ENCODE measurements at places on chromosomes 7 and 10.
A peak's percentile ranks its signal among the peaks of the same experiment; 100 is the strongest.

- DNase-seq: no peak
These were observed 41.8 kb upstream of the TMEM236 start for GRCh38 chr10:17710181-17710580.

DNA sequence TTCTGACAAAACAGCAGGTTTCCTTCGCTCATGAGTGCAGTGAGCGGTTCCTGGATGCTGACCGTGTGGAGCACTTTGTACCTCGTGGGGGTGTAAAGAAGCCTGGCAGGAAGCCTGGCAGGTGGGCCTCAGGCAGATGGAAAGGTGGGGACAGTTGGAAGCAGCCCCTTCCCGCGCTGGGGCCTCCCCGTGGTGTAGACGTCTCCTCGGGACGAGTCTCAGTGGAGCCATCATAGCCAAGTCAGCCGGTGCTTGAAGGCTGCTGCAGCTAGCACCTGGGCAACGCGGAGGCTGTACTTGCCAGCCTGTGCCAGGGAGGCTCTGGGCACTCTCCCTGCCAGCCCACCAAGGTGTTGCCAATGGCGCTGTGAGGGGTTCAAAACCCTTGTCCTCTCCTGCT, 154.5 kb downstream of the WDR37 start:
- no peak for DNase-seq

DNA sequence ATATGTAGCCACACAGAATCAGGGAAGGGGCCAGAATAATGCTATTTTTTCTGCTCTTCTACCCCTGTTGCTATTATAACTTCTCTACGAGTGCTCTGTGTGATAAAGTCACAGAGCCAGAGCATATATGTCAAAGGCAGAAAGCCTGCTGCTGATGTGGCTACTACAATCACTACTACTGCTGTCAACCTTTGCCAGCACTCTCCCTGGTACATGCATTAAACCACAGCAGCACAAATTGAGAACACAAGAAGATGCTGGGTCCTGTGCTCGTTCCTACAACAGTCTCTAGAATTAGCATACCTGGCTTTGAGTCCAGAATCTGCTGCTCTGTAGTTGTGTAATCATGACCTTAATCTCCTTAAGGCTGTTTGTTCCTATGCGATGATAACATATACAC, 108.6 kb downstream of the SEMA3A start:
- no peak for DNase-seq

DNA sequence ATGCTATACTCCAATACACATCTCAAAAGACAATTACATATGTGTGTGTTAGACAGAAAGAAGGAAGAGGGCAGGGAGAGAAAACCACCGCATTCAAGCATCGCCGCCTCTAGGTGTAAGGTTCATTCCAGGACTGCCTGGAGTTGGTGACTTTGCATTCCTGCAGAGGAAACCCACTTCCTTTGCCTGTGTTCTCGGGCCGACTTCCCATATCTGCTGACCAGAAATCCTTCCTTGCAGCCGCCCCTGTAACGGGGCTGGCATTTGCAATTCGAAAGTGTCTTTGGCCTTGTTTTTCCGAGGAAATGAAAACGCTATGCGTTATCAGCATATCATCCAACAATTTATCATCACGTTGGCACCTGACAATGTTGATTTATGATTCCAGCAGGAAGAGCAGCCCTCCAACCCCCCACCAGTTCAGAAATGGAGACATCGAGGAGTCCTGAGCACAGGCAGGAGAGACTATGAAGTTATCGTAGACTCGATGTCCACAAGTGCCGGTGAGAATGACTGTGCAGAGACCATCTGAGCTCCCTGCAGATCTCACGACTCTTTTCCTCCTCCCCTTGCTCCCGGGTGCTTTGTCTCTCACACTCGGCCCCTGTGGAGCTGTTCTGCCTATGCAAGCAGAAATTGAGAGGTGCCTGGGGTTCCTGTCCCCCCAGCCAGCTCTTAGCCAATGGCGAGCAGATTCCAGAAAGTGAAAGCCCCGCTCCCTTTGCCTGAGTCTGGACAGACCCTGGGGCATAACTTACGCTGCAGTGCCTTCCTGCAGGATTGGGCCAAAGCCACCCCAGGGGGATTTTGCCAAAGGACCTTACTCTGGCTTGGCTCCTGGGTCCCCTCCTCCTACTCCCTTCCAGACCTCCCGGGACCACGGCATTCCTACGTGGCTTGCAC, 68.9 kb upstream of the FOXK1 start:
- DNase-seq: no peak

DNA sequence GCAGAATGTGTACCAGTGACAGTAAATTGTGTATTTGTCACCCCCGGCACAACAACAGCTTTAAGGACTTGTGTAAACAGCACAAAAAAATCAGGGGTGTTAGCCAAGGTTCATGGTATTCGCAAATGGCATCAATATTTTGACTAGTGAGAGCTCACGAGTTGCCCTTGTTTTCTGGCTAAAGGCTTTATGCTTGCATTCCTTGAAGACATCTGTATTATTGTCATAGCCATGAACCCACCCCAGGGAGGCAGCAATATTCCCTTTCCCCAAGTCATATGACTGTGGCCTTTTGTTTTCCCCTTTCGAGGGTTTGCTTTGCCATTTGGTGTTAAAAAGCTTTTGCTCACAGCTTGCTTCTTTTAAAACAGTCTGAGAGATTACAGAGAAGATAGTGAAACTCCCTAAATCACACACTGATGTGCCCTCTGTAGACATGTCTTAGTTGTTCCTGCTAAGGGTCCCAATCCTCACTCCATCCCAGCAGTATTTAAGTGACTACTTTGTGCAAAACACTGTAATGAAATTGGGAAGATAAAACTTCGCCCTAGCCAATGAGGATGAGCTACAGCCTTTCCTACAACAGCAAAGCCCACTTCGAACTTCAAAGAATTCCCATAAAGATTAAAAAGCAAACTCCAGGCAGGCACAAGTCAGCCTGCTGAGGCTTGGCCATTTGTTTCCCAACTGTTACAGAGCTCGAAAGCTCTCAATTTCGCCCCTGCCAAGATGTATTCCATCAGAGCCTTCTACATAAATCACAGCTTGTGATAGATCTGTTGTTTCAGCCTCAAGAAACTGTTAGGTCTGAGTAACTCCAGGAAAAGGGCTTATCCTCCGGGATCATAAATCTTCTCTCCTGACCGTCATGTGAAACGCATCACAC, 172.3 kb downstream of the ADAM12 start:
- no peak for DNase-seq

- DNase-seq: no peak
These were observed 13.9 kb downstream of the TRIM8 start for GRCh38 chr10:102657984-102658724.

- DNase-seq: no peak
These were observed 1184.8 kb downstream of the GATA3 start for GRCh38 chr10:9239298-9239697.

- no peak for DNase-seq
These were observed 183.0 kb downstream of the RAPGEF5 start for GRCh38 chr7:22173685-22174573.

- DNase-seq: no peak
These were observed 138.7 kb downstream of the ZNF365 start for GRCh38 chr10:62512732-62513475.

GRCh38 chr10:30782537-30783461, 153.2 kb upstream of the LYZL2 start:
- no peak for DNase-seq

DNA sequence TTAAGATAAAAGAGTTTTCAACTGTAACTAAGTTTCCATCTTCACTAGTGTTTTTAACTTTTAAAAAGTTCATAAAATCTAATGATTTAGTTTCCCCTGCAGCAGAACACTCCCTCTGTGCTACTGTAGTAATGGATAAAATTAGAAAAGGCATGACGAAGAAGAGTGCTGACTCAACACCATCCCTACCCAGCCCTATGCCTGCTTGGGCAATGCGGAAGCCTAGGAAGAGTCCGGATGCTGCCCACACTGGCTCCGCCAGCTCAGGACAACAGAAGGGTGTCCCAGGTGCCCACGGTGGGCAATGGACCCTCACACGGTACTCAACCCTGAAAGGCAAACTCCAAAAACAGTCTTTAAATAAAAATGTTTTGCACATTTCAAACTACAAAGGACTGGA, 118.2 kb downstream of the LARP4B start:
- peak; percentile 28 for DNase-seq

- DNase-seq: no peak
These were observed 119.9 kb downstream of the PLXNA4 start for GRCh38 chr7:132456418-132456817.

GRCh38 chr10:78664929-78665553, 403.7 kb upstream of the ZMIZ1 start:
- no peak for DNase-seq

- no peak for DNase-seq
These were observed 389.2 kb downstream of the NXPH1 start for GRCh38 chr7:8822595-8822994.

GRCh38 chr7:117250801-117251200, 72.1 kb downstream of the WNT2 start:
- DNase-seq: no peak

DNA sequence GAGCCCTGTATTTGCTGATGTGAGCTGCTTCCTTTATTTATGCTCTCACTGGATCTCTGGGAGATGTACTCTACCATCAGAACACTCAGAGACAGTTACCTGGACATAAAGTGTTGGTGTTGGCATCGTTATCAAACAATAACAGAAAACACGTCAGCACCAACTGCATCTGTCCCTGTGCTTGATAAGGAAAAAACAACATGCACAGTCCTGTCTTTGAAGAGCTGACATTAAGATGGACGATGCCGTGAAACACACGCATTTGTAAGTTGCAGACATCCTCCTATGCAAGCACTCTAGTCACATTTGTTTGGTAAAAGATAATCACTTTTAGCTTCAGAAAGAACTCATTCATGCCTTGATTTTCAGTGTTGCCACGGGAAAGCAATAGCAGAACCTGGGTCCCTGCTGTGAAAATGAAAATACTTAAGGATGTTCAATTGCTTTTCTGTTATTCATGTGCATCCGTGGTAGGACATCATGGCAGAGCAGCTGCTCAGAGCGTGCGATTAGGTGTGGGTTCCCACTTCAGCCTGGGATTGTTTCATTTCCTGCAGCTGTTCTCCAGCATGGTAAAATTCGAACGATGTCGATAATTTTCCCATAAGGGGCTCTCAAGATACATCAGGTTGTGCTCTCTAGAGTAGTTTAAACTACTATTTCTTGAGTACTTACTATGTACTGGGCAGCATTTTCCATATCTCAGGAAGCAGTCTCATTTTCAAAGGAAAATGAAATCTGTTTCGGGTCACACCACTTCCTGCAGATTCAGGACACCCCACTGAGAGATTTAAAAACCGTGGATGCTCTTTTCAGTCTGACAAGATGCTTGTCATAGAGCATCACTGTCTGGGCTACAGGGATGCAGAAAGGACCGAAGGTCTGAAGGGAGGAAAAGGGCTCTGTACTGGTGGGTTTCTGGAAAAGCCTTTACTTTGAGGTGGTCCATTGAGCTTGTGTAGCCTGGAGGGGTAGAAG, 248.7 kb downstream of the CAMK1D start:
- DNase-seq: no peak

GRCh38 chr10:67943917-67944316, 59.5 kb downstream of the SIRT1 start:
- no peak for DNase-seq

GRCh38 chr7:43138710-43139109, 26.3 kb downstream of the HECW1 start:
- no peak for DNase-seq

DNA sequence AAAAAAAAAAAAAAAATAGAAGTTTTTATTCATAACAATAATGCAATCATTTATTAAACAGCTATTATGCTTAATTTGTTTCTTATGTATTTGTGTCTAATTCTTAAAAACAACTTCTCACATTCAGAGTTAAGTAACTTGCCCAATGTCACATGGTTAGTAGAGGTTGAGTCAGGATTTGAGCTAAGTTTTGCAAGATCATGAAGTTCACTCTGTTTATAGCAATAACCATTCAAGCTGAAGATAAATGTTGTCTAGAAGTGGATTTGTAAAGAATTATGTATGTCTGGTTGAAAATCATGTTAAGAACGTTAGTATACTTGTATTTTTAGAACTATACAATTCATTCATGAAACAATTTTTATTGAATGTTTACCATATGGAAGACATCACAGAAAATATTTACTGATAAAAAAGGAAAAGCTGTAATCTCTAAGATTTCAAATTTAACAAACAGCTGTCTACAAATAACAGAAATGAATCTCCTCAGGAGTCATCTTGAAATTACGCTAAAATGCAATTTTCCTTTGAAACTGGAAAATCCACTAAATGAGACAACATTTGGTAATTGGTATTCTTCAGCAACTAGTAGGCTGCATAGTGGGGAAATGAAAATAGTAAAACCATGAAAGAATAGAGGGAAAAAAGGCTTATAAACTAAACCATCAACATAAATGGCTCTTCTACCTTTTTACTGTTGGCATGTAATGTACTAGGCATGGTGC, 70.5 kb upstream of the AHR start:
- no peak for DNase-seq

GRCh38 chr7:36971515-36972139, 247.3 kb upstream of the AOAH start:
- no peak for DNase-seq

DNA sequence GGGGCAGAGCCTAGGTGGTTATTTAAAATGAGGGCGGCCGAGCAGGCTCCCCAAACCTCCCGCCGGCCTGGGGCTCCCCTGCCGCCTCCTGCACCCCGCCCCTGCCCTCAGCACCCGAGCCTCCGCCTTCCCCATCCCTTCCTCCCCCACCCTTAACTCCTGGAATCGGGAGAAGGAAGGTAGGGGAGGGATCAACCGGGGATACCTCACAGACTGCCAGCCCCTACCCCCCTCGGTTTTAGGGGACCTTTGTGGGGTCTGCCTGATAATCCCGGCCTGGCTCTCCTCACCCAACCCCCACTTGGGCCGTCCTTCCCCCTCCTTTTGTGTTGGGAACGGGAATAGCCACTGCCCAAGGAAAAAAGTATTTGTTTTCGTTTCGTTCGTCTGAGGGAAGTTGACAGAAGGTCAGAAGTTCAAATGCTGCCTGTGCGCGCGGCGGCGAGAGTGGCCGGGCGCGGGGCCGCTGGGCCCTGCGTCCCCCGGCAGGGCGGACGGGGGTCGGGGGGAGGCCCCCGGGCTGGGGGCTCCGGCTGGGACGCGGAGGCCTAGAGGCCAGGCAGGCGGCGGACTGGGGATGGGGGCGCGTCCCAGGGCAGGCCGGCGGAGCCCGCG, 2.8 kb downstream of the SHH start:
- DNase-seq: no peak

DNA sequence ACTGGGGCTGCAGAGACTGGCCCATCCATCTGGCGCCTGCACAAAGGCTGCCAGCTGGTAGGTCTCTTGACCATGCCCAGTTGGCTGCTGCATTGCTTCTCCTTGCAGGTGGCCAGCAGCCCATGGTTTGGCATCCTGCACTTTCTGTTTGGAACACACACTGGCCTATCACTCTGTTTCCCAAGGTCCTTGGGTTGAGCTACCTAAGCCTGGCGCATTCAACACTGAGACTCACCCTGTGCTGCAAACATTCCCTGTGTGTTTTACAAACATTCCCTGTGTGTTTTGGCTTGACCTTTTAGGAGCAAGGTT, 55.5 kb downstream of the TACR2 start:
- DNase-seq: no peak

DNA sequence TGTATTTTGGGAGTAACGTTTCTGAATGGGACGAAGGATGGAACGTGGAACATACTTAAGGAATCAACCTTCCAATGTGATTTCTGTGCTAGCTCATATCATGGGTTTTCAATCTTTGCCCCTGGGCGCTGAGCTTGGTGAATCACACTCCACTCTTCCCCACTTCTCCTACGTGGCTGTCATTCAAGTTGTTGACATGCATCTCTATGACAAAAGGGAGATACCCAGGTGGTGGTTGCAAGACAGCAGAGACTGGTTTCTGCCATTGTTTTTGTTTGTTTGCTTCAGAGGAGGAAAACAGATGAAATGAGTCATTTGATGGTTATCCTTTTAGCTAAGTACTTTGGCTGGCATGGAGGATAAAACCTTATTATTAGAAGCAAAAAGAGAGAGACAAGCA, 573.9 kb downstream of the GATA3 start:
- DNase-seq: no peak
